ENCODE measurements at places on chromosomes 12 and 14. TPM values are rescaled to one million over a fixed set of nuclear protein-coding genes. Genes with fewer than 3 reads are reported as not detected.
A peak's percentile ranks its signal among the peaks of the same experiment; 100 is the strongest.

- no peak for DNase-seq
Measured at GRCh38 chr12:86241600-86241999, 14.6 kb downstream of the MGAT4C start.

DNA sequence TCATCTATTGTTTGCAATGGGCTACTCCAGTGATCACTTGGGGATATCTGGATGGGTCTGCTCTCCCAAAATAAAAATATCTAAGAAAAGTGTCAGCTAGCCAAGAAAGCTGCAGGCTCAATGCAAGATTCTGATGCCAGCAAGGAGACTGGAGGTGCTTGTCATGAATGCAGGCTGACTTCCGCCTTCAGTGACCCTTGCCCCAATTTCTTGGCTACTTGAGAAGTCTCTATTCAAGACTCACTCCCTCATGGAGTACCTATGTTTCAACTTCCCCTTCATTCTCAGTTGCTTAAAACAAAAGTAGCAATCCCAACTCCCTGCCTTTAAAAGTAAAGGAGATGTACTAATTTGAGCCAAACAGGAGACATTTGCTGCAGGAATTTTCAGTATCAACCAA, 123.9 kb downstream of the GPR65 start:
- DNase-seq: no peak

DNA sequence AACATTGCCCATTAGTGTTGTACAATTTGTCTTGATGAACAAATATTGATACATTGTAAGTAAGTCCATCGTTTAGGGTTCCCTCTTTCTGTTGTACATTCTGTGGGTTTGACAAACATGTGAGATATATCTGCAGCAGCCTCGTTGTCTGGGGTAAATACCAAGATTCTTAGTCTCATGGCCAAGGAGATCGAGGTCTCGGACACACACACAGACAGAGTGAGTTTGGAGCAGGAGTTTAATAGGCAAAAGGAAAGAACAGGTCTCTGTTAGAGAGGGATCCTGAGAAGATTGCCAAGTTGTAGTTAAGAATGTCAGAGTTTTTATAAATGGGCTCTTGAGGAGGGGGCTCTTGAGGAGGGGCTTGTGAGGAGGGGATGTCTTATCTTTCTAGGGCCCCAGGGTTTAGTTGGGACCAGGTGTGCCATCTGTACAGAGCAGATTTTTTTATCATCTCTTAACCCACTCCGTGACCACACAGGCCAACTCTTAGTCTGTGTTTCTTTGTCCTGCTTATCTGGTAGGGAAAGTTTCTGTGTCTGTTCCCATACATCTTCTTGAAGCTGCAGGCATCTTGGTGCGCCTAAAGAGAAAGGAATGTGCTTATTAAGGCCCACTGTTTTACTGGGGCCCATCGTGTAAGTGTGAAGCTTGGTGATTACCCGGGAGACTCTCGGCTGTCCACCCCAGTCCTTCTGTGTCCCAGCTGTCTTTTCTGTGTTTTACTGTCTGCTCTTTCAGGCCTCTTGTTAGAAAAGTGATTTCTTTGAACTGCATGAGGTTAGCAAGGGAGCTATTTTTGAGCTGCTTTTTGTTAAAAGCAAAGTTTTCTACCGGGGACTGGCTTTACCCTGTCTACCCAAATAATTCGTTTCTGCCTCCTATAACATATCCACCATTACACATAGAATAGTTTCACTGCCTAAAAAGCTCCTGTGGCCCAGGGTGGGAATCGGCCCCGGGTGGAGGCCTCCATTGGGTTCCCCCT, 22.4 kb upstream of the CLEC2D start:
- no peak for DNase-seq

GRCh38 chr12:128783129-128783574, 40.6 kb downstream of the SLC15A4 start:
- no peak for DNase-seq

DNA sequence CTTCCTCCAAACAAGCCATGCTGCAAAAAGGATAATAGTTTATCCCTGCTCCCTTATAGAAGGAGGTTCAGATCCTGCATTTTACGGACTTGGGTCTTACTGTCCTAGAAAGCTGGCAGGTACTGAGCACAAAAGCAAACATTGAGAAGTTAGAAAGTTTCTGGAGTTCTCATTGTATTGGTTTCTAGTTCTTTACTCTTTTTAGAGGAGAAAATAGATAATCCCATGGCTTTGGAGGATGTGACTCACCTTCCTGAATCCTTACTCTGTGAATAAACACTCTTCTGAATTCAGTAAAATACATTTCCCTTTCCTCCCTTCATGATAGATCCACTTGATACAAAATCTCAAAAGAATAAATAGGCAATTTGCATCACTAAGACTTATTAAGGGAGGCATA, 188.9 kb downstream of the NPAS3 start:
- no peak for DNase-seq

DNA sequence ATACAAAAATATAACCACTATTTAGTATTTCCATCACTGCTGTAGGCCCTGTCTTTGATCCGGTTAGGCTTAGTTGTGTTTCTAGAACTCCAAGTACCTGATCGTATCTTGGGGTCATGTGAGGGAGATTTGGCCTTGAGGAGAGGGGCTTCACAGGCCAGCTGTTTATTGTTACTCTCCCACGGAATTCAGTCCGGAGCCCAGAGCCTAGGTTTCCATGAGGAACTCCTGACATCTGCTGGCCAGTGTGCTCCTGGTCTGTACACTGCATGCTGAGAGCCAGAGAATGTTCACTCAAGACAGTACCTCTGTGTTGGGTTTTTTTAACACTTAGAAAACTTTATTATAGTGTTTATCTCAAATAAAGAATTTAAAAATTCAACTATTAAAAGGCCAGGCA, 341.0 kb upstream of the TMEM132C start:
- DNase-seq: peak; percentile 92

- DNase-seq: no peak
Measured at GRCh38 chr12:85072826-85073225, 36.7 kb downstream of the LRRIQ1 start.

DNA sequence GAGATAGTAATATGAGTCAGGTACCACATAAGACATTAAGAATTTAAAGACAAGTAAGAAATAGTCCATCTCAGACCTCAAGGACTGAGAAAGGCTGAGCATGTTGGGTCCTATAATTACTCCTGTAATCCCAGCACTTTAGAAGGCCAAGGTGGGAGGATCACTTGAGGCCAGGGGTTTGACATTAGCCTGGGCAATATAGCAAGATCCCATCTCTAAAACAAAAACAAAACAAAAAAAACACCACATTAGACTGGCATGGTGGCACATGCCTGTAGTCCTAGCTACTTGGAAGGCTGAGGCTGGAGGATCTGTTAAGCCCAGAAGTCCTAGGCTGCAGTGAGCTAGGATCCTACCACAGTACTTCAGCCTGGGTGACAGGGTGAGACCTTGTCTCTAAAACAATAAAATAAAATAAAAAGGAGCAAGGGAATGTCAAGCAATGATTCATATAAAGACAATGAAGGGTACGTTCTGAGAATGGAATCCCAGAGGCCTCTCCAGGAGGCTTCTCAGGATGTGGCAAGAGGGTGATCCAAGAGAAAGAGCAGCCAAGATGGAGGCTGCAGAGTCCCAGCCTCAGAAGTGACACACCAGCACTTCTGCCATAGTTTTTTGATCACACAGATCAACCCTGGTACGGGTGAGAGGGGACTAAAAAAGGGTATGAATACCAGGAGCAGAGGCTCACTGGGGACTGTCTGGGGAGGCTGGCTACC, 206.4 kb downstream of the CRADD start:
- no peak for DNase-seq

DNA sequence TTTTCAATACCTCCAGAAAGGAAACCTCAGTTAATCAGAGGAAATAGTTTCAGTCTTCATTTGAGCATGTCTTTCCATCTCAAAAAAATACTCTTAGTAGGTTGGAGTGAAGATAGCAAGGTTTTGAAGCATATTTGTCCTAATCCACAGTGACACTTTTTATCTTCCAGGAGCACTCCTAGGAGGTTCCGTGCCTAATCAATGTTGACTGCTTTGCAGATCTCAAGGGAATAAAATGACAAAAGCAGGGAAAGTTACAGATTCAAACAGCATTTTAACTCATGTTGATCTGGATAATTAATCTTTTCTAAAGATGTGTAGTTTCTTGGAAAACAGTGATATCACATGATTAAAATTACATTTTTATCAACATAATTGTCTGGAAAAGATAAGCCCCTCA, 213.9 kb downstream of the ANO6 start:
- DNase-seq: no peak

- DNase-seq: no peak
Measured at GRCh38 chr14:88904206-88904647, 79.8 kb downstream of the TTC8 start.

- DNase-seq: no peak
Measured at GRCh38 chr12:62426089-62426488, 40.5 kb upstream of the MON2 start.

DNA sequence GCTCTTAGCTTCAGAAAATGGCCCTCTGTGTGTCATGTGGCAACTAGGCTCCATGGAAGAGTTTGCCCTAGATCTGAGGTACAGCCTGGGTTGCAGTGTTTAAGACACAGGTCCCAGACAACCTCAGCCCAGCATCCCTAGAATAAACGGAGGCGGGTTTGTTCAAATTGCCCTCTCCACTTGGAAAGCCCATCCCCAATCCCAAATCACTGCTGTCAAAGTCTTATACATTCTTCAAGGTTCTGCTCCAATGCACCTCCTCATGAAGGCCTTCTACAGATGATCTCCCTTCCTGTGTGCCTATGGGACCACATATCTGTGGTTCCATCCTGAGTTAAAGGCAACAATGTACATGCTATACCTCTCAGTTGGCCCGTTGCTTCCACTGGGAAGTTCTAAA, 289.8 kb downstream of the DPF3 start:
- DNase-seq: no peak

GRCh38 chr14:97777622-97778355, 980.6 kb downstream of the VRK1 start:
- no peak for DNase-seq

- no peak for DNase-seq
Measured at GRCh38 chr12:69247268-69248018, 8.1 kb downstream of the CPSF6 start.

Gene TPH2
- total RNA-seq: 0.11 TPM

Gene RNASE12
- not detected for total RNA-seq

Gene ANKRD33
- not detected for total RNA-seq

Gene POTEM
- total RNA-seq: not detected

Gene DENND5B
- total RNA-seq: 44.4 TPM

Gene OTX2
- 35.0 TPM for total RNA-seq

Gene GYS2
- not detected for total RNA-seq
